ENCODE measurements at places on chromosomes 5 and 9. TPM values are rescaled to one million over a fixed set of nuclear protein-coding genes. Genes with fewer than 3 reads are reported as not detected.

GRCh38 chr5:86971034-86971571, 296.6 kb upstream of the RASA1 start:
- no peaks in the 10 kb centered on the region for H3K4me1 ChIP-seq
- H3K4me3 ChIP-seq: no peak overlapping the region
- H3K36me3 ChIP-seq: no peaks in the 10 kb centered on the region
- H3K27me3 ChIP-seq: no peaks in the 10 kb centered on the region
- H3K27ac ChIP-seq: no peak overlapping the region

Gene NADK2
- total RNA-seq: 31.3 TPM

DNA sequence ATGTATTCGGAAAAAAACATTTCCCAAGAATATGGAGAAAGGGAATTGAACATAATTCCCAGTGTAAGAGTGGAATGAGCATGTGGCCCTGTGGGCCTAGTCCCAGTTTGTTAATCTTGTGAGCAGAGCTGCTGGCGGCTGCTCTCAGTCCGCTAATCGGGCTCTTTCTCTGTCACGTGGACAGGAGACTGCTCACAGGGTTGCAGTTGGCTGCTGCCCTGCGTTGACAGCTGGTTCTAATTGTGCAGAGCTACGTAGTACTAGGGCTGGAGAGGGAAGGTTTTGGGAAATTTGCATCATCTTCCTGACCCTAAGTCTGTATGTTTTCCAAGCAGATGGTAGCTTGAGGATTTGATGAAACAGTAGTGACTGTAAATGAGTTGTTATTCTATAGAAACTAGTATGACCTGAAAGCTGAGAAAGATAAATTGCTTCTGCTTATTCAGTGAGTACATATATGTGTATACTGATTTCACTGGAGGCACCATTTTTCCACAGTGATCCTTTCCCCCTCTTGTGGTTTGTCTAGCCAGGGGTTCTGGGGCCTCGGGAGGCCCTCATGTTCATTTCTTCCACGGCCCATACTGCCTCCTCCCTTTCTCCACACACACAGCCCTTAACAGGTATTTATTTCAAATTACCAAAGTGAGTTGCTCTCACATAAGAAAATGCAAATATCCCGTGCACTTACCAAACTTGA, 100.6 kb downstream of the ANGPTL2 start:
- no peaks in the 10 kb centered on the region for H3K36me3 ChIP-seq
- peak; percentile 49 for DNase-seq
- peak overlapping the region; percentile 46 for H3K27ac ChIP-seq
- no peaks in the 10 kb centered on the region for H3K4me1 ChIP-seq
- no peak overlapping the region for H3K4me3 ChIP-seq

- H3K27me3 ChIP-seq: no peaks in the 10 kb centered on the region
- no peak overlapping the region for H3K27ac ChIP-seq
- no peak overlapping the region for H3K4me3 ChIP-seq
- no peaks in the 10 kb centered on the region for H3K4me1 ChIP-seq
- no peaks in the 10 kb centered on the region for H3K36me3 ChIP-seq
These were observed 663.4 kb downstream of the PTPRD start for GRCh38 chr9:9949368-9949767.

DNA sequence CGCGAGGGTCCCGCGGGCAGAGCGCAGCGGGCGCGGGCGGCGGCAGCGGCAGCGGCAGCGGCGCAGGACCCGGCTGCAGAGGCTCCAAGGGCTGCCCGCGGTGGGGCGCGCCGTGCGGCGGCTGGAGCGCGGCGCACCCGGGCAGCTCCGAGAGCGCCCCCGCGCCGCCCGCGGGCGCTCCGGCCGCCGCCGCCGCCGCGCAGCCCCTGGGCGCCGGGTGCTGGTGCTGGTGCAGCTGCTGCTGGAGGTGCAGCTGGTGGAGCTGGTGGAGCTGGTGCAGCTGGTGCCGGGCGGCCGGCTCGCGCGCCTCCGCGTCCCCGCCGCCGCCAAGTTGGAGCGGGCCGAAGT, 644 bp downstream of the IER5L start:
- H3K4me1 ChIP-seq: peaks cover 26% of the 10 kb centered on the region
- peak overlapping the region; percentile 75 for H3K4me3 ChIP-seq
- no peak for DNase-seq

Gene MAMDC2
- 7.0 TPM for total RNA-seq

GRCh38 chr5:143525176-143525575, 121.7 kb upstream of the NR3C1 start:
- H3K4me1 ChIP-seq: no peaks in the 10 kb centered on the region
- H3K27ac ChIP-seq: no peak overlapping the region
- DNase-seq: no peak
- no peak overlapping the region for H3K4me3 ChIP-seq

Gene NEUROG1
- not detected for total RNA-seq

Gene FCHSD1
- total RNA-seq: 14.1 TPM

- H3K27me3 ChIP-seq: no peaks in the 10 kb centered on the region
- H3K27ac ChIP-seq: no peak overlapping the region
- DNase-seq: no peak
- H3K4me1 ChIP-seq: no peaks in the 10 kb centered on the region
These were observed 96.8 kb upstream of the IFNK start for GRCh38 chr9:27427272-27427643.

- no peak overlapping the region for H3K27ac ChIP-seq
- H3K36me3 ChIP-seq: no peaks in the 10 kb centered on the region
- H3K4me3 ChIP-seq: no peak overlapping the region
- H3K27me3 ChIP-seq: no peaks in the 10 kb centered on the region
These were observed 39.2 kb downstream of the NADK2 start for GRCh38 chr5:36202521-36202961.

DNA sequence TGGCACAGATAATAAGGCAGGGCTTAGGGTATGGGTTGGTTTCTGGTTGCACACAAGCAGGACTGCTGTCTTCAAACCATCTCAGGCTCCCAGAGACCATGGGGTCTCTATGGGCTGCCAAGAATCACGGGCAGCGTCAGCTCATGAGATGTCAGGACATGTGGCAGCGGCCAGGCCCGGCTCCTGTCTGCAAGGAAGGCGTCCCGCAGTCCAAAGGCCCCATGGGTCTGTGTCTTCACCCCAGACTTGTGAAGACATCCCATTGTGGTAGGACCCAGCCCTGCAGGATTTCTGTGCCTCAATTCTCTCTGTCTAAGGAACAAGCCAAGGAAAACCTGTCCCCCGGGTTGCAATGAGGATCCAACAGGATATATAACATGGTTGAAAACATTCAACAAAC, 32.6 kb downstream of the IPPK start:
- DNase-seq: no peak
- no peak overlapping the region for H3K4me3 ChIP-seq
- H3K4me1 ChIP-seq: no peaks in the 10 kb centered on the region

GRCh38 chr9:71769175-71770161, 1.2 kb upstream of the CEMIP2 start:
- H3K4me1 ChIP-seq: peaks cover under 1% of the 10 kb centered on the region
- no peaks in the 10 kb centered on the region for H3K36me3 ChIP-seq
- peak overlapping the region; percentile 98 for H3K27ac ChIP-seq
- H3K27me3 ChIP-seq: no peaks in the 10 kb centered on the region

- DNase-seq: no peak
- no peaks in the 10 kb centered on the region for H3K36me3 ChIP-seq
- H3K27ac ChIP-seq: peak overlapping the region; percentile 53
- no peaks in the 10 kb centered on the region for H3K4me1 ChIP-seq
- H3K27me3 ChIP-seq: no peaks in the 10 kb centered on the region
- H3K4me3 ChIP-seq: no peak overlapping the region
These were observed 143.3 kb upstream of the LMX1B start for GRCh38 chr9:126470241-126470993.

Gene FOXE1
- not detected for total RNA-seq

GRCh38 chr9:101970609-101971008, 232.2 kb upstream of the GRIN3A start:
- H3K27me3 ChIP-seq: no peaks in the 10 kb centered on the region
- no peak overlapping the region for H3K4me3 ChIP-seq
- no peaks in the 10 kb centered on the region for H3K4me1 ChIP-seq
- H3K27ac ChIP-seq: no peak overlapping the region
- DNase-seq: no peak
- H3K36me3 ChIP-seq: no peaks in the 10 kb centered on the region

- no peaks in the 10 kb centered on the region for H3K36me3 ChIP-seq
- no peak overlapping the region for H3K27ac ChIP-seq
- DNase-seq: no peak
- no peaks in the 10 kb centered on the region for H3K27me3 ChIP-seq
- H3K4me1 ChIP-seq: no peaks in the 10 kb centered on the region
These were observed 482.0 kb downstream of the DTWD2 start for GRCh38 chr5:118506217-118506852.

Gene MSH3
- 15.1 TPM for total RNA-seq

GRCh38 chr5:109849478-109850088, 159.9 kb downstream of the MAN2A1 start:
- no peak overlapping the region for H3K27ac ChIP-seq
- no peak overlapping the region for H3K4me3 ChIP-seq
- H3K27me3 ChIP-seq: no peaks in the 10 kb centered on the region
- H3K36me3 ChIP-seq: no peaks in the 10 kb centered on the region

Gene LCN10
- 3.3 TPM for total RNA-seq

DNA sequence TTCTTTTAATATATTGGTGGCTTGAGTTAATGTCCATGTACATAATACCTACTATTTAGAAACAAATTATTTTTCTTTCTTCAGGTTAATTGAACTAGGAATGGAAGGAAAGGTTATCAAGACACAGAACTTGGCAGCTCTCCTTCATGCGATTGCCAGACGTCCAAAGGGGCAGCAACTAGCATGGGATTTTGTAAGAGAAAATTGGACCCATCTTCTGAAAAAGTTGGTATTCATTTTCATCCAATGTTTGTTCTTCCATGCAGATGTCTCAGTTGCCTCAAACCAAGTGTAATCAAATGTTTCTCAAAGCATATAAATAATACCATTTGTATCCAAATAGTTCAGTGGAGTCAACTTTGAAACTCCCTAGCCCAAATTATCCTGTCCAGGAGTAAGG, 22.6 kb upstream of the LNPEP start:
- H3K4me3 ChIP-seq: no peak overlapping the region
- H3K27ac ChIP-seq: no peak overlapping the region
- H3K36me3 ChIP-seq: no peaks in the 10 kb centered on the region

GRCh38 chr5:148145916-148146315, 22.4 kb upstream of the SPINK14 start:
- H3K4me3 ChIP-seq: no peak overlapping the region
- peak; percentile 75 for DNase-seq
- no peaks in the 10 kb centered on the region for H3K27me3 ChIP-seq
- peak overlapping the region; percentile 74 for H3K27ac ChIP-seq
- H3K4me1 ChIP-seq: peaks cover 3% of the 10 kb centered on the region
- no peaks in the 10 kb centered on the region for H3K36me3 ChIP-seq

Gene PRR7
- total RNA-seq: 3.9 TPM

Gene FBP1
- total RNA-seq: 43.8 TPM

Gene GABBR2
- total RNA-seq: 0.05 TPM

DNA sequence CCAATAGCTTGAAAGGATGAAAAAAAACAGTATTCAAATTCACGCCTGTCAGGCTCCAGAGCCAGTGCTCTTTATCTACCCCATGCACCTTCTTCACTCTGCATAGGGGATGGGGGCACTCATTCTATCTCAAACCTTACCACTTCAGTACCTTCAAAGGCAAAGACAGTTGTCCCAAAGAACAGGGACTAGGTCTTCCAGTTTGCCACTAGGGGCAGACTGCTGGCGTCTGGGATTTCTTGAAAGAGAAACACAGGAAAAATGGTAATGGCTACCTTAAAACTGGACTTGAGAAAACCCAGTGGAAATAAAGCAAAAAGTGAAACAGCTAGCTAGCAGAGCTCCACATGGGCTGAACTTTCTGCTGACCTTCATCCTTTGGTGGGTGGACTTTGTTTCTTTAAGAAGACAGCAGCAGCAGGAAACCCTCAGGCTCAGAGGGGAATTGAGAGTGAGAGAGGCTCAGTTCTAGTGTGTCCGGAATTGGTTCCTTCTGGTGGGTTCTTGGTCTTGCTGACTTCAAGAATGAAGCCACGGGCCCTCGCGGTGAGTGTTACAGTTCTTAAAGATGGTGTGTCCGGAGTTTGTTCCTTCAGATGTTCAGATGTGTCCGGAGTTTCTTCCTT, 41.0 kb upstream of the SLC36A1 start:
- DNase-seq: no peak
- H3K4me3 ChIP-seq: no peak overlapping the region
- no peaks in the 10 kb centered on the region for H3K27me3 ChIP-seq

- no peak overlapping the region for H3K27ac ChIP-seq
- no peaks in the 10 kb centered on the region for H3K36me3 ChIP-seq
- H3K4me1 ChIP-seq: no peaks in the 10 kb centered on the region
- no peak overlapping the region for H3K4me3 ChIP-seq
- no peak for DNase-seq
- H3K27me3 ChIP-seq: no peaks in the 10 kb centered on the region
These were observed 20.9 kb downstream of the ZNF474 start for GRCh38 chr5:122150215-122150614.

Gene OR1J1
- total RNA-seq: not detected

Gene PRDM9
- total RNA-seq: not detected

Gene OR13C9
- total RNA-seq: not detected

- no peak for DNase-seq
- peak overlapping the region; percentile 54 for H3K27ac ChIP-seq
- H3K36me3 ChIP-seq: no peaks in the 10 kb centered on the region
- H3K4me1 ChIP-seq: no peaks in the 10 kb centered on the region
These were observed 231.7 kb downstream of the ARHGAP26 start for GRCh38 chr5:143001764-143002351.

GRCh38 chr5:108753331-108753730, 5.6 kb downstream of the FER start:
- no peak overlapping the region for H3K4me3 ChIP-seq
- no peaks in the 10 kb centered on the region for H3K27me3 ChIP-seq
- DNase-seq: no peak
- H3K36me3 ChIP-seq: no peaks in the 10 kb centered on the region
- H3K4me1 ChIP-seq: no peaks in the 10 kb centered on the region
- H3K27ac ChIP-seq: no peak overlapping the region

GRCh38 chr5:112174959-112175594, 244.0 kb downstream of the EPB41L4A start:
- no peaks in the 10 kb centered on the region for H3K4me1 ChIP-seq
- H3K36me3 ChIP-seq: no peaks in the 10 kb centered on the region
- no peak overlapping the region for H3K4me3 ChIP-seq
- H3K27ac ChIP-seq: no peak overlapping the region
- H3K27me3 ChIP-seq: no peaks in the 10 kb centered on the region

DNA sequence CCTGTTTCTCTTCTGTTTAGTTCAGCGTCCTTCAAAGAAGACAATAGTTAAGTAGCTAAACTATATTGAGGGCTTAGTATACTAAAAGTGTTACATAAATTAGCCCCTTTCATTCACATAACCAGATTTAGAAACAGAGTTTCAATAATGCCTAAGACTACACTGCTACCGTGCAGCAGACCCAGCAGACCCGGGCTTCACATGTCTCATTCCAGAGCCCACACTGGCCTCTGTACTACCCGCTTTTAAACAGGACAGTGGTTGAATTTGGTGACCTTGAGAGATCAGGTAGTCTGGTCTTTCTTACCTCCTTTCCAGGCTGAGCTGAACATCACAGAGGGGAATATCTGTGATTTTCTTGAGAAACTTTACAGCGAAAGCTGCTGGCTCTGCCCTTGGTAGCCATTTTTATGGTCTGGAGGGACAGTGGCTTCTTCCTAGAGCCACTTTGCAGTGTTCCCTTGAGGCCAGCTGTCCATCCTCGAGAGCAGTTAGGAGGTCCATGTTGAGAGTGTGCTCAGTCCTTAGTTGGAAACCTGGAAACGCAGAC, 56.5 kb downstream of the SLC22A5 start:
- H3K27me3 ChIP-seq: no peaks in the 10 kb centered on the region
- H3K36me3 ChIP-seq: no peaks in the 10 kb centered on the region
- H3K4me3 ChIP-seq: no peak overlapping the region
- peaks cover 73% of the 10 kb centered on the region for H3K4me1 ChIP-seq
- no peak for DNase-seq

Gene LVRN
- 0.10 TPM for total RNA-seq

- no peaks in the 10 kb centered on the region for H3K36me3 ChIP-seq
- peak; percentile 85 for DNase-seq
- H3K4me1 ChIP-seq: peaks cover 12% of the 10 kb centered on the region
- H3K27ac ChIP-seq: peak overlapping the region; percentile 56
These were observed 62.5 kb downstream of the NFIB start for GRCh38 chr9:14251154-14252071.

Gene PAEP
- not detected for total RNA-seq

All from colonic mucosa (tissue), 4 donors.